ENCODE measurements at places on chromosomes 3 and 15. TPM values are rescaled to one million over a fixed set of nuclear protein-coding genes. Genes with fewer than 3 reads are reported as not detected.

Gene NOX5
- total RNA-seq, result 0.23 TPM

Gene ZNF620
- 2.2 TPM for total RNA-seq

Gene HTR3E
- total RNA-seq, result not detected

Gene UNC13C
- total RNA-seq, result not detected

Gene TERC
- total RNA-seq, result 17.6 TPM

Gene COL8A1
- total RNA-seq, result 179 TPM

Gene GHSR
- total RNA-seq, result not detected

Gene ADCY5
- total RNA-seq, result 0.20 TPM

Gene BCHE
- 39.0 TPM for total RNA-seq

Gene EPHA6
- not detected for total RNA-seq

Gene ZNF80
- total RNA-seq, result not detected

Gene TRAIP
- 5.3 TPM for total RNA-seq

Gene ZDHHC23
- 1.4 TPM for total RNA-seq

Gene TF
- total RNA-seq, result not detected

Gene C3orf49
- 34.7 TPM for total RNA-seq

Data from NCI-H460 (cell line).